Activated T-cell treated with anti-CD3 and anti-CD28 coated beads, Interleukin-2, amount 50 U/mL, for 1 hour (primary cell): ENCODE measurements at places on chromosomes 12 and 14.
A peak's percentile ranks its signal among the peaks of the same experiment; 100 is the strongest.

GRCh38 chr14:68103853-68104252 is 284.3 kb downstream of the RAD51B start:
- DNase-seq: no peak

DNA sequence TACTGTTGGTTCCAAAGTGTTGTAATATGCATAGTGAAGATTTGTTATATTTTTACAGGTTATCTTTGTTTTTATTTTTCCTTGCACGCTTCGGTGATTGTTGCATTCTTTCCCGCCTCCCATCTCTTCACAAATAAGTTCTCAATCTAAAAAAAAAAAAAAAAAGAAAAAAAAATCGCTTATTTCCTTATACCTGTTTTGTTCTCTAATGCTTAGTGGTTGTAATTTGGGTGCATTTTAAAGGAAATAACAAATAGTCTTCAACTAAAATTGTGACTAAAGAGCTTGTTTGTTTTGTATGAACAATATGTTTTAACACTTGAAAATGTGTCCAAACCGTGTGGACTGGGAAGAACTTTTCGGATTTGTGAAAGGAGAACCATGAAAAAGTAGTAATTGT is 1.5 kb downstream of the CAND1 start:
- no peak for DNase-seq

DNA sequence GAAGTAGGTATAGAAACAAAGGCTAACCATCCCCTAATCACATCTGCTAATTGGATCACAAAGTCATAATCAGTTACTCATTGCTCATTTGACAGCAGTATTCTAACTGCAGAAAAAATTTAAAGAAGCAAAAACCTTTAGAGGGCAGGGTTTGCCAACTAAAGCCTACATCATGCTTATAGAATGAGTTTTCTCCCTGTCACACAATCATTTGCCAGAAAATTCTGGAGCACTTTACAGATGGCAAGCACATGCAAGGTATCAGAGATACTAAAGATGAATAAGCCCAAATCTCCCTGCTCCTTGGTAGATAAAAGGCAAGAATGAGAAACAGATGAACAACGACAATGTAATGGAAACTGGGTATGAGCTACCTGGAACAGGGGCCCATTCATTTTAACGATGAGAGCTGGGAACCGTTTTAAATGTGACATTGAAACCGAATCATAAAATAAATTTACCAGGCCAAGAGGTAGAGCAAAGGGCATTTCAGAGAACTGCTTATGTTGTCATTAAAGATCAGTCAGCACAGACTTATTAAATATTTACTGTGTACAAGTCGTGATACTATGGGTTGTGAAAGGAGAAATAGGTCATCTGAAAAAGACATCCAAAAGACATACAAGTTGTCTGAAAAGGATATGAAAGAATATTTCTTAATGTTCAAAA is 211.4 kb upstream of the ABCD2 start:
- DNase-seq: no peak

GRCh38 chr14:106414464-106414863 is 888.1 kb downstream of the TMEM121 start:
- DNase-seq: no peak

DNA sequence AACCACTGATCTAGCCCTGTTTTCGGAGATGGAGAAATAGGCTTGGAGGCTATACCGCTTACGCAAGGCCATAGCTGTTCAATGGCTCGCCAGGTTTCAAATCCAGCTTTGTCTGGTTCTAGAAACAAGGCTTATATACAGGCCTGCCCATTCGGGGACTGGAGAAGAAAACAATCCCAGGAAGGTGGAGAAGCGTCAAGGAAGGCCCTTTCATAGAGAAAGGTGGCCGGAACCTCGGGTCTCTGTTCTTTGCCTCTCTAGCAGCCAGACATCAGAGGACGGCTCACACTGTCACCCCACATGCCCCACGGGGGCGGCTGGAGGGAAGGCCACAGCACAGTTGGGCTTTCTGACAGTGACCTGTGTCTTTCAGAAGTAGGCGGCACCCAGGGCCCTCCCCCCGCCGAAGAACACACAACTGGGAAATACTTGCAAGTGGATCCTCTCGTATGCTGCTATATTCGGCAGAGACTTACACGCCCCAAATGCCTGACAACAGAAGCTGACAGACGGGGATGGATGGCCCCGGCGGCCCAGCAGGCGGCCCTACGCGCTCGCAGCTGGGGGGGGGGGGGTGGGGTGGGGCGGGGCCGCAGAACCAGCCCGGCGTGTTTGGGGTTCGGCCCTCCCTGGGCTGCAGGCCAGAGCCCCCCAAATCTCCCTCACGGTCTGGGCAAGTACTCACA is 4.5 kb upstream of the SETD1B start:
- DNase-seq: peak; percentile 70

DNA sequence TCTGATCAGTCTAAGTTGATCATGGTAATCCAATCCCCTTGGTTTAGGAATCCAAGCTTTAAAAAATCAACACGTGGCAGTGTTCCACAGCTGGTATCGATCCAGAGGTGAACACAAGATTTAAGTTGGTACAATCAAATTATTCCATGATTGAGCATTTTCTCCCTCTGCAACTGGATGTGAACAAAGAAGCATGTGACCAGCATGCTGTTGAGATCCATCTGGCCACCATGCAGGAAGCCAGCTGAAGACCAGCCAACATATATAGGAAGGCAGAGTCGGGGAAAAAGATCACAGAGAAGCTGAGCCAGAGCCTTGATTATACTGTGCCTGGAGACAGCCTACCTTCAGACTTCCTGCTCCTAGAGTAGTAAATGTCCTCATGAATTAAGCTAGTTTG is 158.3 kb downstream of the SEC23A start:
- no peak for DNase-seq
